ENCODE measurements at places on chromosomes 13 and 19. TPM values are rescaled to one million over a fixed set of nuclear protein-coding genes. Genes with fewer than 3 reads are reported as not detected.

DNA sequence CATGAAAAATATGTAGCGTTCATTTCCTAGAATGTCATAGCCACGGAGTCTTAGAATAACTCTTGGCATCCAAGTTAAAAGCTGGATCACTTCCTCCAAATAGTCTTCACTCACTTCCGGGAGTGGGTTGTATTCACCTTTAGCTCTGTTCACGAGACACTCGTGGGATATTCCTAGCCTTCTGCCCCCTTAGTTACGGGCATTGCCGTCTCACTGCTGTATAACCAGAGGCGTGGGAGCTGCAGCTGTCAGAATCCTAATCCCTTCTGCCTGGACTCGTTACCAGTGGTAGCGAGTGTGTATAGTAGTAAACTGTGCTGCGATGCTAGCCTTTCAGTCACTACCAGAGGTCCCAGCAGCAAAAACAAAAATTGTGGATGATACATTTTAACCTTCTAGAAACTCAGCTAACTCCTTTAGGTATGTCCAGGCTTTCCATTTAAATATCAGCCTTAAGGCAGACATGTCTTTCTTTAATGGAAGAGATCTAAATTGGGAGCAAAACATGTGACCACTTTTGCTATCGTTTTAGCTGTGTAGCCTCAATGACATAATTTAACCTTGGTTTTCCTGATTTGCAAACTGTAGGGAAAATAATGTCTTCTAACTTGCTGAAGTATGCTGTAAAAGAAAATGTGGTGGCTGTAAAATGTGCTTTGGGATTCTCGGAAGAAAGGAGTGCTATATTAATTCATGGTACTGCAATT is 34.1 kb downstream of the ERCC5 start:
- DNase-seq: no peak

The PSG4 gene
- 0.27 TPM for polyA plus RNA-seq

DNA sequence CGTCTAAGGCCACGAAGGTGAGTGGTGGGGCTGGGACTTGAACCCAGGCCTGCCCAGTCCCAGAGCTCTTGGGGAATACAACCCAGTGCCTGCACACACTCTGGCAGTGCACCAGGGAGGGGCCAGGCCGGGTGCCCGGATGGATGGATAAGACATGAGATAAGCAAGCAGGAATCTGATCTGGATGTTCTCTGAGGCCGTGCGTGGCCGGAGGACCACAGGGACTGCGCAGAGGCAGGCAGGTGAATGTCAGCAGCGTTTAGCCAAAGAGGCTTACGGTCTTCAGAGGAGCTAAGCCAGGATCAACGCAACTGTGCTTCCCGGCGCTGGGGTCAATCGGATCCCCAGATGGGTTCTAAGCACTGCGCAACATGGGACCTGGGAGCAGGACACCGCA is 1.5 kb downstream of the ZNF787 start:
- DNase-seq: no peak

The SIGLEC5 gene
- 0.37 TPM for polyA plus RNA-seq

The CYP4F2 gene
- polyA plus RNA-seq: 0.27 TPM

DNA sequence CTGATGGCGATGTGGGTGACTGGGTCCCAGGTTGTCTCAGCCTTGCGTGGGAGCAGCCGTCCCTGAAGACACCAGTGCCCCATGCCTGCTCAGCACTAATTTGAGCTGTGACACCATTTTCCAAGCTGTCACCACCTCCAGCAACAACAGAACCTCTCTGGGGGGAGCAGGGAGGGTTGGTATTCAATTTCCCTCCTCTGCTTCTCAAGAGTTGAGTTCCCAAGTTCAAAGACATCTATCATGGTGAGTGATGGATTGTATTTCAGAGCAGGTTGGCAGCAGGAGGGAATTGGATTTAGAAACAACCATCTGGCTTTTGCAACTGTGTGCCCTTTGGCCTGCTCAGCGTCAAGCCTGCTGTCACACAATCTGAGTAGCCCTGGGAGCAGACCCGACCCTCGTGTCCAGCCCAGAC is 46.9 kb upstream of the UQCRFS1 start:
- DNase-seq: peak; percentile 82

GRCh38 chr19:4077800-4078684 is 11.3 kb upstream of the ZBTB7A start:
- DNase-seq: no peak

- DNase-seq: peak; percentile 14
Measured at GRCh38 chr19:41821003-41821735, 23.3 kb downstream of the LYPD4 start.

DNA sequence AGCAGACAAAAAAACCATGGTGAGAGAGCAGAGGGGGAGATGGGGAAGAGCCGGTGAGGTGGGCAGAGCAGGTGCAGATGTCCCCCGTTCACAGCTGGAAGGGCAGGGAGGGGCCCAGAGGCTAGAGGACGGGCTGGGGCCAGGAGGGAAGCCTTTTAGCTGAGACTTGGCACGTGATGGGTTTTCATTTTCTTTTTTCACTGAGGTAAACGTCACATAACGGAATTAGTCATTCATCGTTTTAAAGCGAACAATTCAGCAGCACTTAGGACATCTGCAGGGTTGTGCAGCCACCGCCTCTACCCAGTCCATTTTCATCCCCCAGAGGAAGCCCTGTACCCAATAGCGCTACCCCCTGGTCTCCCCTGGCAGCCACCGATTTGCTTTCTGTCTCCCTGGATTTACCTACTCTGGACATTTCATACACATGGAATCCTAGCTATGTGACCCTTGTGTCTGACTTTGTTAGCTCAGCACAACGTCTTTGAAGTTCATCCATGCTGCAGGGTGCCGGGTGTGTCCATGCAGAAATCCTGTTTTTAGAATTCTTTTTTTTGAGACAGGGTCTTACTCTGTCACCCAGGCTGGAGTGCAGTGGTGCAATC is 16.0 kb upstream of the EMC10 start:
- no peak for DNase-seq

The KIR3DL2 gene
- polyA plus RNA-seq: not detected

The ZNF559 gene
- polyA plus RNA-seq: 60.9 TPM

DNA sequence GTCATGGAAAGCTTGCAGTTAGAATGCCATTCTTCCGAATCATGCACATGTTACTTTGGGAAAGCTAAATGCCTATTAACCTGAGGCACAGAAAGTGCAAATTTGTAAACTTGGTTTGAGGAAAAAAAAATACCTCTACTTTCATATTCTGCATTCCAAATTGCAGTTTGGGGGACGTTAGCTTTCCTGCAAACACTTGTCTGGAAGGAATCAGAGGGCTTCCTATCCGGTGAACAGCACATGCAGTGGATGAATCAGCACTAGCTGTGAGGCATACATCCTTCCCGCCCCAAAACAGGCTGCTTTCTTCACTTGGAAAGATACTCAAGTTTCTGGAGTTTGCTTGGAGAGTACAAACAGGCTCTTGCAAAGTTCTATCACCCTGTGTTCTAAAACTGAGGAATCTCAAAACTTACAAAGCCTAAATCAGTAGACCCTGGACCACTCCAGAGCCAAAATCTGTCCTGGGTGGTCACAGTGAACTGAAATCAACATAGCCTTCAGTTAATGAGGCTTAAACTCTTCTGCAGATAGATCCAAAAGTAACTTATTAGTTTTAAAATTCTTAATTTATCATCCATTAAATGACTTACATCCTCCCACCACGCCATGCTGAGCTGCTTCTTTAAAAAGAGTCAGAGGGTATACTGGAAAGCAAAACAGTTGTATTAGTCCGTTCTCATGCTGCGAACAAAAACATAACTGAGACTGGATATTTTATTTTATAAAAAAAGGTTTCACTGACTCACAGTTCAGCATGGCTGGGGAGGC is 802.3 kb upstream of the ARGLU1 start:
- DNase-seq: no peak

- DNase-seq: no peak
Measured at GRCh38 chr19:42197375-42197817, 20.1 kb downstream of the DEDD2 start.

The PSG3 gene
- not detected for polyA plus RNA-seq

The LILRA2 gene
- 2.2 TPM for polyA plus RNA-seq

GRCh38 chr13:24225930-24226329 is 65.4 kb downstream of the SPATA13 start:
- no peak for DNase-seq

The OR7C1 gene
- 0.59 TPM for polyA plus RNA-seq

The COMP gene
- polyA plus RNA-seq: 0.45 TPM

The URAD gene
- not detected for polyA plus RNA-seq

DNA sequence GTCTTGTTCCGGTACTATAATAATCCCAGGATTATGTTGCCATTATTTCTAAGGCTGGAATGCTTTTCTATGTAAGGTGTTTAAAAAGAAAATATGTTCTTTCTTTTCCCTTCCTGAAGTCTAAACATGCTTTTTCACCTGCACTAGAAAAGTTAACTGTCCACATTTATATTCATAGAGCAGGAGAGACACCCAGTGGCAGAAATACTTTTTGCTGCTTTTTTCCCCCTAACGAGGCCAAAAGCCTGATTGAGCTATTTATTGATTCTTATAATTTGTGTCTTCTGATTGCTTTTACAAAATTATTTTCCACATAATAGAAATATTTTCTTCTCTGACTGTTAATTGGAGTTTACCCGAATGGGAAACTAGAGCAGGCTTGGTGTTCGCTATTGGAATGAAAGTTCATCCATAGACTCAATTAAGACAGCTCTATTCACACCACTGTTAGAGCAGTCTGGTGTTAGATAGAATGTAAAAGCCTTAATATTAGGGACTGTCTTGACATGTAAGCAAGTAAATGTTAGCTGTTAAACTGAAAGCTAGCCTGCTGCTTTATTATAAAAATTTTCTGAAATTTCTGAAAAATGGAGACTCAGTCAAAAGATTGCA is 15.8 kb downstream of the GPR180 start:
- no peak for DNase-seq

DNA sequence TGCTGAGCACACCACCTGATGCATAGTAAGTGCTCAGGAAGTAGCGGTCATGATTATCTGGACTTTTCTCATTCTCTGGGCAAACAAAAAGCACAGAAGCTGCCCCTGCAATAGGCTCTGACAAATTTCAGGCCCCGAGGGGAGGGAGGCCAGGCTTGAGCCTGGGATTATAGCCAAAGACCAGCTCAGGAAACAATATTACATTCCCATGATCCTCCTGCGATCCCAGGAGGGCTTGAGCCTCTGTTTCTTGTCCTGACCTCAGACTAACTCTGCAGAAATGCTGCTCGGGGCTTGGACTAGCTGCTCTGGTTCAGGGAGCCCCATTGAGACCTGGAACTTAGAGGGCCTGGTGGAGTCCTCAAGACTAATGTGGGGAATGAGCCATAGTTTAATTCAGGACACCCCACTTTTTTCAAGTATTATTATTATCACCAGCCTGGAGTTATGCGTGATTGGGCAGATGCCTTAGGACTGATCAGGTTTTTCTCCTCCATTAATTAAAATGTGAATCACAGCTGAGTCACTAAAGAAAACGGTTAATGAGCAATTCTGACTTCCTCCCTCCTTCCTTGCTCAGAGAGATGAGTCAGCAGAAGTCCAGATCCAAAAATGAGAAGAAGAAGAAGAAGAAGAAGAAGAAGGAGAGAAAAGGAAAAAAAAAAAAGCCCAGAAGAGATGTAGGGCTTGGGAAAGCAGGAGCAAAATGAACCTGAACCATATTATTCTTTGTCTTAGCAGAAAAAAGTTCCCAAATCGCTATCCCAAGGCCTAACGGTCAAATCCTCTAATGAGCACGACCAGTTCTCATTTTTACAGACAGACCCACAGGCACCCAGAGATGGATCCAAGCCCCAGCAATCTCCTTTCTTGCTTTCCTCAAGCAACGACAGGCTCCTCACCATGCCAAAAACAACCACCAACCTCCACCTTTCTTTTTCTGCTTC is 107.2 kb downstream of the CACNA1A start:
- no peak for DNase-seq

DNA sequence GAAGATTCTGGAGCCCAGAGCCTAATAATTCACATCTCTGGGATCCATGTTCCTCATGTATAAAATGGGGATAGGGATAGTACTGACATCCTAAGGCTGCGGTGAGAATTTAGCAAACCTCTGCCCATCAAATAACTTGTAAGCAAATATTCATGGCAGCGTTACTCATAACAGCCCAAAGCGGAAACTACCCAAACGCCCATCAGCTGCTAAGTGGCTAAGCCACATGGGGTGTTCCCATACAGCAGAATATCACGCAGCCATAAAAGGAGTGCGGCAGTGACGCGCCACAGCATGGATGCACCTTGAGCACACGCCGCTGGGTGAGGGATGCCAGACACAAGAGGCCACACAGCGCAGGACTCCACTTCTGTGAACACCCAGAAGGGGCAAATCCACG is 19.7 kb downstream of the VRK3 start:
- DNase-seq: no peak

The MARK4 gene
- 45.1 TPM for polyA plus RNA-seq

- no peak for DNase-seq
Measured at GRCh38 chr13:29562786-29563438, 32.6 kb downstream of the SLC7A1 start.

DNA sequence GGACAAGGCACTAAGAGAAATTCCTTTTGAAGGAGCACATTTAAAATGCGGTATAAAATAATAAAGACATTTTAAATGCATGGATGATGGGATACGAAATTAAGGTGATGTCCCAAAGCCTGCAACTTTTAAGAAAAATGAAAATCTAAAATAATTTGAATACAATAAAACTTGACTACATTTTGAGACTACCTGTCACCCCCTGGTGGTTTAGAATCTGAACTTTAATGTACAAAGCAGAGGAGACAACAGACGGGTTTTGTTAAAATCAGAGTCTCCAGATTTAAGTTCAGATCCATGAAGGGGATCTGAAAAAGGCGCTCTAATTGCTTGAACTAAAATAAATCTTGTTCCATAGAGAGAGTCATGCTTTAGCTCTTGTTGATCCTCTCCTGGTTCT is 1129.3 kb upstream of the PCDH20 start:
- no peak for DNase-seq

GRCh38 chr19:11887611-11888531 is at the start of gene ZNF69:
ZNF69 (plus strand) TSS chr19:11887782; CDS start chr19:11887924, 142 bp downstream.
- DNase-seq: peak; percentile 79

DNA sequence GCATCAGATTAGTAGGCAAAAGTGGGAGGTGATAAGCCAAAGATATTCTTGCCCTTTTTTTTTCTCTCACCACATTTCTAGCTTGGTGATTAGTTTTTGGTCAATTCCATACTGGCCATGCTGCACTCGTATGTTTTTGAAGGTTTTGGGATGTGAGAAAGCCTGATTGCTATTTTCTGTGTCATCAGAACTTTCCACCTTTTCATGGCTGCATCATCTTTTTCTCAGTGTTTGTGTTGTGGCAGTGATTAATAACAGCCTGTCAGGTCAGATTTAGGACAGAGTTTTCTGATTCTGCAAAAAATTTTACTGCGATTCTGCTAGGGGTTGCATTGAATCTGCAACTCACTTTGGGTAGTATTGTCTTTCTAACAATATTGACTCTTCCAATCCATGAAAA is 32.9 kb downstream of the PSG1 start:
- no peak for DNase-seq

- no peak for DNase-seq
Measured at GRCh38 chr13:28179974-28180373, 41.6 kb downstream of the PAN3 start.

DNA sequence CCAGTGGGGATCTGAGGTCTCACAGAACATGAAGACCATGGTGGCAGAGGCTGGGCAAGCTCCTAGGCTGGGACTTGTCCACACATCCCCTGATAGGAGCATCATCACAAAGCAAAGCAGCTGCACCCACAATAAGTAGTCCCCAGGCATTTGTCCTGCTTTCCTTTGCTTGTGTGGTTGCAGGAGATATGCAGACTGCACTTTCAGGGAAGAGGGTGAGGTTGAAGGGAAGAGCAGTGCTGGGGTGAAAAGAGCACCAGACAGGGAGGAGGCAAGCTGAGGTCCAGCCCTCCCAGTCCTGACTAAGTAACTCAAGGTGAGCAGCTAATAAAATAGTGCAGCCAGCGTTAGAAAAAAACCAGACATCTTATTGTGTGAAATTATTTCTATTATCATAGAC is 383.6 kb downstream of the UQCRFS1 start:
- DNase-seq: no peak

Measured in left renal pelvis (tissue), 4 donors.